HTR-8/SVneo (cell line): ENCODE measurements at places on chromosomes 2 and 18.
A peak's percentile ranks its signal among the peaks of the same experiment; 100 is the strongest.

- no peak for DNase-seq
These were observed 40.3 kb downstream of the PMAIP1 start for GRCh38 chr18:59940068-59940467.

- no peak for DNase-seq
These were observed 30.1 kb upstream of the TXNDC2 start for GRCh38 chr18:9855681-9856080.

- DNase-seq: no peak
These were observed 202.4 kb downstream of the FBXO15 start for GRCh38 chr18:73945130-73945792.

DNA sequence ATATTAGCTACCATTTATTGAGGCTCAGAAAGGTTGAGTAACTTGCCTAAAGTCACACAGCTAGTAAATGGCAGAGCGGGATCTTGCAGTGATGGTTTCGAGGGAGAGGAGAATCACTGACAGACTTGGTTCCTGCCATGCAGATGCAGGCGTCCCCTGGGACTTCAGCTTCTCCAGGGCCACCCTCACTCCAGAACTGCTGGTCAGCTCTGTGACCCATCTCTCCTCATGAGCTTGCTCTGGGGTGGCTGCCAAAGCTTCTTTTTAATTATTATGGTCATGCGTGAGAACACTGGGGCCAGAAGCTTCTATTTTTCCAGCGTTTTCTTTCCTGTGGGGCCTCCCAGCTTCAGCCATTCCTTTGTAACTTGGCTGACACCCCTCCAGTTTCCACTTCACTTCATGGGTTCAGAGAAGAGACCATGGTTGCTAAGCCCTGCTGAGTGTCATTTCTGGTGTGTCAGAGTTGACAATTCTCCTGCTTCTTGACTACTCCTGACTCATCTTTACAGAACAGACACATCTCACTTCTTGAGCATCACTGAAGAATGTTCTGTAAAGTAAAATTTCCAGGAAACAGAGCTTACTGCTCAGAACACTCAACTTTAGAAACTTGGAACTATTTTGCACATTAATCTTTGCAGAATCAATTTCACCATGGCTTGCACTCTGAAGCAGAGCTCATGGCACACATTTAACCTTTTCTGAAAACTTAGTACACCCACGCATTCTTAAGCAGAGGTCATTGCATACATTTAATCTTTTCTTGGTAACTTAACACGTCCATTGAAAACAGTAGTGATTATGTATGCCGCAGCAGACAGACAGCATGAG, 70.4 kb downstream of the IL1R2 start:
- DNase-seq: no peak

DNA sequence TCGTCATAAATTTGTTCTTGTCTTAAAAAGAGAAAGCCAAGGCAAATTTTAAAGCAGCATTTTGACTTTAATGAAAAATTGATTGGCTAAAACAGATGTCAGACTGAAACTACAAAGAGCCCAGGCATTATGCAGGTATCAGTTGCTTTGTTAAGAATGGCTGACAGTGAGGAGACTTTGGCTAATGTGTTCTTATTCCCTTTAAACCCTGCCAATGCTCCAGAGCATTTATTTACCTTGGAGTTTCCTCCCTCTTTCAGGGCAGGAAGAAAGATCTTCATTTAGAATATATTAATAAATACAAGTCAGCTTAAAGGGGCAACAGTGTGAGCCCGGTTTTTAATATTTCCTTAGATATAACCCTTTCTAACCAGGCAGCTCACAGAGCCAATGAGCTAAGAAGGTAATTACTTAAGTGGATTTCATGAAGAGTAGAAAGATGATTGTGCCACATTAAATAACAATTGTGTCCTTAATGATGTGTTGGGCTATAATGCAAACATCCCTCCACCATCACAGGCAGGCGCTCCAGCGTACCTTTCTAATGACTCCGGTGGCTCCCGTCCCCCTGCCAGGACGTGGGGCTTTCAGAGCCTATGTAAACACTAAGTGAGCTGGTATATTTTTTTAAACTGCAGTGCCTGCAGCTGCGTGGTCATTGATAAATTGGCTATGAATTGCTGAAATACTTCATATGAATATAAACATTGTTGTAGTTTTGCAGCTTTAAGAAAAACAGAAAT, 349.4 kb upstream of the POU3F3 start:
- DNase-seq: no peak

GRCh38 chr2:47193607-47194006, 38.5 kb upstream of the STPG4 start:
- no peak for DNase-seq

DNA sequence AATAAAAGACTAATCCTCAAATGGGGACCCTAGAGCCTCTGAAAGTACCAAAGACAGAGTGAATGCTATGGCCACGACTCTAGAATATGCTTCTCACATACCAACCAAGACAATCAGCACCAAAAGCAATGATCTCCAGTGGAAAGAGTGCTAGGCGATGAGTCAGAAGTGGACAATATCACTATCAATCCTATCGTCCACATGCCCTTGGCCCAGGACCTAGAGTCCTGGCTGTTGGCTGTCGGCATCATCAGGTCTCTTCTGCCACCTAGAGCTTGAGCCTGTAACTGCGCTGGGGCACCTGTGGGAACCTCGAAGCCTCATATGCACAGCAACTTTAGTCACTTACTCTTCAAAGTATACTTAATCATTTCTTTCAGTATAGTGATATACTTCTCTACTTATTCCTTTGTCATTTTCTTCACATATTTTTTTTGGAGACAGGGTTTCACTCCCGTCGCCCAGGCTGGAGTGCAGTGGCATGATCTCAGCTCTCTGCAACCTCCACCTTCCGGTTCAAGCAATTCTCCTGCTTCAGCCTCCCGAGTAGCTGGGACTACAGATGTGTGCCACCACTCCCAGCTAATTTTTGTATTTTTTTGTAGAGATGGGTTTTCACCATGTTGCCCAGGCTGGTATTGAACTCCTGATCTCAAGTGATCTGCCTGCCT, 29.7 kb downstream of the NOL10 start:
- DNase-seq: peak; percentile 87

DNA sequence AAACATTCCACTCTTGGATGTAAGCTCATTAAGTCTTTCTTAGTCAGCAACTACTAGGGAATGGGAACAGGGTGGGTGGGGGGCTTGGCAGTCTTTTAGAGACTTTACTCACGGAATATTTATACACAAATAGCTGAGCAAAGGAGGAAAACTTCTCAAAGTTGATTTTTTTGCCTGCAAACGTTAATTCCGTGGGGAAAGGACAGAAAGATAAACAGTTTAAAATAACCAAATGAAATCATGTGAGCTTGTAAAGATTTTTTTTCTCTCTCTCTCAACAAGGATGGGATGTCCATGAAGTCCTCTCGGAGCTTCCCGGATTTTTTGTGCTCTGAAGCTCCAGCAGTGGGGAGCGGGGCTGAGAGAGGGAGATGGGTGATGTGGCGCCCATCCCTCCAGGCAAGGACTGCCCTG, 32.2 kb upstream of the MAT2A start:
- DNase-seq: no peak

GRCh38 chr2:64143169-64144056, 807 bp downstream of the PELI1 start:
- DNase-seq: no peak

DNA sequence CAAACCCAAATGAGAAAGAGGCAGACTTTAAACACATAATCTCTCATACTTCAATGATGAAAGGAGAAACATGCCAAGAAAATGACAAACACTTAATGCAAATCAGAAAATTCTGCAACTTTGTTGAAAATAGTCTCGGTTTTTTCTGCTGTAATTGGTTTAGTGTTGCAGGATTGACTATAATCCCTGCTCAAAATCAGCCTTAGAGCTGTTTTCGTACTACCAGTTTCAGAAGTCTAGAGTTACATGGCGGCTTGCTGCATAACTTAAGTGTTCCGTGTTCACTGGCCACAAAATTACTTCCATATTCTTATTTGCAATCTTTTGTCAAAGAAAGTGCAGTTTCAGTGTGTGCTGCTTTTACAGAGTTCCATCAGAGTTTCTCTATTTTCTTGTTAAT, 48.9 kb upstream of the ITGAV start:
- DNase-seq: no peak

- no peak for DNase-seq
These were observed 137.7 kb upstream of the CYP1B1 start for GRCh38 chr2:38213619-38214167.

- no peak for DNase-seq
These were observed 13.5 kb upstream of the IGFBP2 start for GRCh38 chr2:216619411-216620393.

DNA sequence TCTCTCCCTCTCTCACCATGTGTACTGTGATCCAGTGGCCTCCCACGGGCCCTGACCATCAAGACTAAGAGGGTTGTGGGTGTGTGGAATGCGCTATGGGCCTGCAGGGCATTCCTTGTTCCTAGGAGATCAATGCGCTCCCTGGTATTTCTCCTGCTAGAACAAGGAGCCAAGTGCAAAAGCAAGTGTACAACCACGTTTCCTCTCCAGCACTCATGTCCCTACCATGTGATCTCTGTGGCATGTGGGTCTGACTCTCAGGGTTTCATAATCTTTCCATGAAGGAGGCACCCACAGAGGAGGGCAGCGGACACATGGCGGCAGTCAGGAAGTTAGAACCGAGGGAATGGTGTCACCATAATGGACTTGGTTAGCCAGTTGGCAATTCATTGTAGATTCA, 91.4 kb downstream of the MAPK4 start:
- DNase-seq: no peak

DNA sequence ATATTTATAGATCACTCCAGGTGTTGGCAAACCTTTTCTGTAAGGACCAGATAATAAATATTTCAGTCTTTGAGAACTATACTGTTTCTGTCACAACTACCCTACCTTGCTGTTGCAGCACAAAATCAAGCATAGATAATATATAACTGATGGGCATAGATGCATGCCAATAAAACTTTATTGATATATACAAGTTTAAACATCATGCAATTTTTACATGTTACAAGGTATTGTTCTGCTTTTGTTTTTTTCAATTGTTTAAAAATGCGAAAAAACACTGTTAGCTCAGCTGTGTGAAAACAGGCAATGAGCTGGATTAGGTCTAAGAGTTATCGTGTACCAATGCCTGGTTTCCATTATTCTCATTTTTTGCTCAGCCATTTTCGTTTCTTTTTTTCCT, 47.6 kb upstream of the FN1 start:
- no peak for DNase-seq

DNA sequence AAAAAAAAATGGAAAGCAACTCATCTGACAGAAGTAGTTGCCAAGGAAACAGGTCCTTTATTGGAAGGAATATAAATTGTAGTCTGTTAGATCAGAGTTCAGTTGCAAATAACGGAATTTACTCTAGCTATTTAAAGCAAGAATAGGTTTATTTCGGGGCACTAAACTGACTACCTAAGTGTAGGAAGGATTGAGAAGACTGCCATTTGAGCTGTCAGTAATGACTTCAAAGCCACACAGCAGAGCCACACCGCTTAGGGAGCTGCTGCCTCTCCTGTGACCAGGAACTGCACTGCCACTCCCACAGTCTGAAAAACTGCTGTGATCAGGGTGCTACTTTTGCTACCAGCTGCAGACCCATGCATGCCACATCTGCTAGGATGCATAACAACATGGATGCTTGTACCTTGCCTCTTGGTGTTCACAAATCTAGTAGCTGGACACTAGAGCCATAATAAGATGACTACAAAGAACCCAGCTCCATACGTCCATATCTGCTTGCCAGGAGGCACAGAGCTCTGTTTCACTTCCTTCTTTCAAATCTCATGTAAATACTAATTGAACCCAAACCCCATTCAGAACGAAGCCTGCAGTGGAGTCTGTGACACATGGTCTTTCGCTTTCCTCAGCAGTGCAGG, 2.2 kb downstream of the DSG2 start:
- no peak for DNase-seq

DNA sequence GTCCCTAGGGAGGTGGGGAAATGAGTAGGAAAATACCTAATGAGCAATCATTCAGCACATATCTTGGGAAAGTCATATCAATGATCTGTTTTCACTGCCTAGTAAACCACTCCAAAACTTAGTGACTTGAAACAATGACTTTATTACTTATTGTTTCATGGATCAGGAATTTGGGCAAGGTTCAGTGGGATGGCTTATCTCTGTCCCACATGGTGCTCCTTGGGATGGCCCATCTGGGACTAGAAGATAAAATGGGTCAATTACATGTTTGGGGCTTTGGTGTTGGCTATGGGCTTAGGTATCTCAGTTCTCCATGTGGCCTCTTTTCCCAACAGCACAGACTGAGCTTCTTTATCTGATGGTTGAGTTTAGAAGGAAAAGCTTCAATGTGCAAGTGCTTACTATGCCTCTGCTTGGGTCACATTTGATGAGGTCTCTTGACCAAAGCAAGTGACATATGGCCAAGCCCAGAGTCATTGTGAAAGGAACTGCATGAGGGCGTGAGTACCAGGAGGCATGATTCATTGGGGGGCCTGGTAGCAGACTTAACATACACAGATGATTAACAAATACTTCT, 218.1 kb upstream of the TNP1 start:
- no peak for DNase-seq

GRCh38 chr2:210169516-210170195, 1.6 kb downstream of the KANSL1L start:
- peak; percentile 2 for DNase-seq

GRCh38 chr18:45521777-45522176, 93.5 kb upstream of the SLC14A2 start:
- DNase-seq: no peak

DNA sequence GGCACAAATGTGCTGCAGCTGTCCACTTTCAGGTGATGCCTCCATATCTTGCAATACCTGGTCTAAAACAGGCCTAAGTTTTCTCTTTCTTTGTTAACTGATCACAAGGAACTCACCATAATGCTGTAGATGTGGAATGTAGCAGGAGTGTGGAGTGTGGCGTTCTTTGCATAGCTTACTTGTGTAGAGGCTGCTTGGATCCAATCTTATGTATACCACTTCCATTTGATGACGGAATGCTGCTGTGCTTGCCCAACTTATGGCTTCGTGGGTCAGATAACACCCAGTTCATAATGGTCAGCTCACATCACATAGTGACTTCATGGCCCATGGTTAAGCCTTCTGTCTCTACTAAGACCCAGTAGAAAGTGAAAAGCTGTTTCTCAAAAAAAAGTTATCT, 114.5 kb downstream of the LAMA3 start:
- no peak for DNase-seq

GRCh38 chr2:206989311-206989710, 50.0 kb downstream of the CPO start:
- peak; percentile 26 for DNase-seq

GRCh38 chr2:96531872-96532505, 4.6 kb upstream of the ARID5A start:
- peak; percentile 96 for DNase-seq

DNA sequence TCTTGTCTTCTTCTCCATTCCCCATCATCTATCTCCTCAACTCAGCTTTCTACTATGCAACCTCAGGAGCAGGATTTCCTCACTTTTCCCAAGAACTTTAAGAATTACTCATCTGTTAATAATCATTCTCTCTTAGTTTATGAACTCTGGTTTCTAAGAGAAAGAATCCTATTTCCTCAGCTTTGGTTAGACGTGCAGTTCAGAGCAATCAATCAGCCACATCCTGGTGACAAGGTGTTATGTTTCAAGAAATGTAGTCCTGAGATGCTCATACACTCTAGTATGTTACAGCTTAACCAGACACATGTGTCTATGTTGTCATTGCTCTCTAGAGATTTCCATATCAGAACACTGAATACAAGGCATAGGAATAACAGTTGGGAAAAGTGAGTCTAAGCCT, 277.9 kb downstream of the MBD2 start:
- DNase-seq: no peak

GRCh38 chr18:55007602-55008001, 48.3 kb upstream of the CCDC68 start:
- DNase-seq: no peak
